GM10248 (cell line): ENCODE measurements at places on chromosomes 16 and 17.

GRCh38 chr16:59123479-59123878 lies 389.4 kb upstream of the GOT2 start:
- DNase-seq: no peak

DNA sequence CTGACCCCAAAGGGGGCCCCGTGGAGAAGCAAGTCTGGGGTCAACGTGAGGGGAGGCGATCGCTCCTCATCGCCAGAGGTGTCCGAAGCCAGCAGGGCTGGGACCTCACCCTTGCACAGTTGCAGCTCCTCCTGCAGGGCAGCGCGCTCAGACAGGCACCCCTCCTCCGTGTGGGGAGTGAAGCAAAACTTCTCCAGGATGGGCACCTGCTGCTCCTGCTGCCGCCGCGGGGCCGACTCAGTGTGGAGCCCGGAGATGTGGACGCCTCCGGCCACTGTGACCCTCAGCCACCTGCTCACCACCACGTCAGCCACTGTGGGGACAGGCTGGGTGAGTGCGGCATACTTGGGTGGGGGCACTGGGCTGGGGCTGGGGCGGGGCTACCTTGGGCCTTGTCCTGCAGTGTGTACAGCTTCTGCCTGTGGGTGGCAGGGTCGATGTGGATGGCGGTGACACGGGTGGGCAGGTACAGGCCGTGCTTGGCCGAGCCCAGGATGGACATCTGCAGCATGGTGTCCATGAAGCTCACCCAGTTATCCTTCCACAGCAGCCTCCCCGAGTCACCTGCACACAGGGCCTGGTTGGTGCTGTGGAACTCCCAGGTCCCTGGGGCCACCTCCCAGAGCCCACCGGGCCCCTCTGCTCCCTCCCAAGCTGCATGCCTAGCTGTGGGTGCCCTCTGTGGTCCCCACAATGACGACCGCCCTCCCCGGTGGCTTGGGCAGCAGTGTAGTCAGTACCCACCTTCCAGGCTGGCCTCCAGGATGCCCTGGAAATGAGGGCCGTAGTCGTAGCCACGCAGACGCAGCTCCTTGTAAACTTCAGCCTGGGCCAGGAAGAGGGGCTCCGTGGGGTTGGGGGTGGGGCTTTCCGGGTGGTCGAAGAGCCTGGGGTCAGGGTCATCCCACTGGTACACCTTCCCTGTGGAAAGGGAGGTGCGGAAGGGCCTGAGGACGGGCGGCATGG lies 10.8 kb downstream of the FASN start:
- no peak for DNase-seq

DNA sequence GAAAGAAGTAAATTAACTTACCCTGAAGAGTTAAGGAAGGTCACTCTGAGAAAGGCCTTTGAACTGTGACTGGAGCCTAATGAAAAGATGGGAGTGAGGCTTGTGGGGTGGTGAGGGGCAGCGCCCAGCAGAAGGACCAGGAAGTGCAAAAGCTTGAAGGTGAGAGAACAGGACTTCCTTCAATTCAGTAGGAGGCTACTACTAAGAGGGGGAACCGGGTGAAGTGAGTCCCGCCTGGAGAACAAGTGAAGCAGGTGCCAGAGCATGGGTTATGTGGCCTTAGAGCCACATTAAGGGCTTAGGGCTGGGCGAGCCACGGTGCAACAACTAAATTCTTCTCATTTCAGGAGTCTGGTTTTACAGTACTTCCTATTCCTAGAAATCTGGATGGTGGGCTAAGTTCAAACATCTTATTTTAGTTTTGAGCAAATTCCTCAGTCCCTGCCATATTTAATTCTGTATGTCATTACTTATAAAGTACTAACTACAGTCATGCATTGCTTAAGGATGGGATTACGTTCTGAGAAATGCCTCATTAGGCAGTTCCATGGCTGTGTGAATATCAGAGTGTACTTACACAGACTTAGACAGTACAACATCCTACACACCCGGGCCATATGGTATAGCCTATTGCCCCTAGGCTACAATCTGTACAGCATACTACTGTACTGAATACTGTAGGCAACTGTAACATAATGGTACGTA lies 5.1 kb downstream of the CFAP20 start:
- DNase-seq: no peak

- DNase-seq: no peak
Measured at GRCh38 chr16:74275711-74276110, 20.9 kb upstream of the PSMD7 start.

- DNase-seq: no peak
Measured at GRCh38 chr16:80655751-80656150, 115.0 kb downstream of the DYNLRB2 start.

- DNase-seq: no peak
Measured at GRCh38 chr16:12463961-12464360, 339.7 kb downstream of the CPPED1 start.

- DNase-seq: no peak
Measured at GRCh38 chr16:3980253-3981111, 100.0 kb upstream of the CREBBP start.

DNA sequence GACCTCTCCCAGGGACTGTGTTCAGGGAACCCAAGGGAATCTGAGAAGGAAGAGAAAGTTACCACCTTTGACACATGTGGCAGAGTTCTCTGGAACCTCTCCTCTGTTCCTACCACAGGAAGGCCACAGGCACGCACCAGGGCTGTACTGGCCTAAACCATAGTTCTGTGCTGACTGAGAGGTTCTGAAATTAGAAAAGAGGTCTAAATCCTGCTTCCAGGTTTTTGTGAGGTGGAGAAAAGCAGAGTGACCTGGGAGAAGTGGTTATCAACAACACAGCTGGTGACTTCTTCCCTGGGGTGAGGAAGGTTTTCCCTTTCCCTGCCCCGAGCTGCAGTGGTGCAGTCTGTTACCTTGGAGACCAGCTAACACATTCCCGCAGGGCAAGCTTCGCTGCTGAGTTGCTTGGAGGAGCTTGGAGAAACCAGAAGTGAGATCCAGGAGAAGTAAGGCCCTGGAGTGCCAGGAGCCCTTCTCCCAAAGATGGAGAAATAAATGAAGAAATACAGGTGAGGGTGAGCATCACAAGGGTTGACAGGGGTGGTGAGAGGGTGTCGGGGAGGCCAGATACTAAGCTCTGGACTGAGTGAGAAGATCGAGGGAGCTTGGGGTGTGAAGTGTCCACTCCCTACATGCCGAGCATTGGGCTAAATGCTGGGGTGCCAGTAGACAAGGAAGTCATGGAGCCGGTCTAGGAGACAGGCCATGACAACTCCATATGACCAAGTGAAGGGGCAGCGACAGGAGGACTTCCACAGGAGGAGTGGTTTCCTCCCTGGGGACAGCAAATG lies at the start of gene VWA3A:
TSS of gene VWA3A (plus strand) at position 399 of the 791 bp plus-strand sequence. CDS start at position 496, 97 bp downstream.
- no peak for DNase-seq

GRCh38 chr16:17572145-17572544 lies 101.4 kb upstream of the XYLT1 start:
- no peak for DNase-seq

DNA sequence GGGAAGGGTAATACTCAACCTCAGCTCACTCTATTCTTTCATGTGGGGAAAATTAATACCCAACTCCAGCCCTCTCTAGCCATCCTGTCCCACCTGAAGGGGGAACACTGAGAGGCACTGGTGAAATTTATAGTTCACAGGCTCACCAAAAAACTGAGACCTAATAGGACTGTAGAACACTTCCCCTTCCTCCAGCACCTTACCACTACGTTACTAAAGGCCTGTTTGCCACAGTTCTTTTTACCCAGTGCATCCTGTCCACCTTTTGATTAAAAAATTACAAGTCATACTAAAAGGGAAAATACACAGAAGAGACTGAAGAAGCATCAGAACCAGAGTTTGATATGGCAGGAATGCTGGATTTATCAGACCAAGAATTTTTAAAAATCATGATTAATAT lies 26.0 kb downstream of the DHRS7B start:
- DNase-seq: no peak

DNA sequence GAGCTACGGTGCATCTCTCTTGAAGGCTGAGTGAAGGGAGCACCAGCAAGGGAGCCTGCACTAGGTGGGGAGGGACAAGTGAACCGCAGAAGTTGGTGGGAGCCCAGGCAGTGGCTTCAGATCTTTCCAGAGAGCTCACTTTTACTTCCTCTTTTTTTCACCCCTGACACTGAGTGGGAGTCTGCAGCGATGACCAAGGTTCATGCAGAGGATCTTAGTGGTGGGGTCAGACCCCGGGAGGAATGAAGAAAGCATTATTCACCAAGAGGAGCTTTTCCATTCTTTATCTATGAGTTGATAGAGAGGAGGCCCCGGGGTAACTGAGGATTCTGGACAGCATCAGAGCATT lies 3.0 kb upstream of the CCL2 start:
- DNase-seq: peak; percentile 51
